ENCODE measurements at places on chromosomes 1 and 21. TPM values are rescaled to one million over a fixed set of nuclear protein-coding genes. Genes with fewer than 3 reads are reported as not detected.

DNA sequence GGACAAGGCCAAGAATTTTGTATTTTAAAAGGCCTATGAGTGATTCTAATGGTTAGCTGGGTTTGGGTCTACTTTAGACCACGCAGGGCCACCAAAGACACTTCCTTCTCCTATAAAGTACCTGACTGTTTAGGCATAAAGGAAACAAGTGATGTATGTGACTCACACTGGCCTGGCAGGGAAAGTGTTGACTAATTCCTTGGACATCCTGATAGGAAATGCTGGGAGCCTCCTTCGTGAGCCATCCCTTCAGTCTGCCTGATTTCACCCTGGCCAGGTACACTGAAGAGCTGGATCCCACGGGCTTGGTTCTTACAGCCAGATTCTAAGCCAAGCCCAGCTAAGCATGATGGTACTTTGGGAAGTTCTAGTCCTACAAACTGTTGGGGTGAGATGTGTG is 100.5 kb upstream of the HMGB4 start:
- DNase-seq, result no peak

GRCh38 chr1:226199971-226200370 is 13.4 kb upstream of the ACBD3 start:
- DNase-seq, result no peak

DNA sequence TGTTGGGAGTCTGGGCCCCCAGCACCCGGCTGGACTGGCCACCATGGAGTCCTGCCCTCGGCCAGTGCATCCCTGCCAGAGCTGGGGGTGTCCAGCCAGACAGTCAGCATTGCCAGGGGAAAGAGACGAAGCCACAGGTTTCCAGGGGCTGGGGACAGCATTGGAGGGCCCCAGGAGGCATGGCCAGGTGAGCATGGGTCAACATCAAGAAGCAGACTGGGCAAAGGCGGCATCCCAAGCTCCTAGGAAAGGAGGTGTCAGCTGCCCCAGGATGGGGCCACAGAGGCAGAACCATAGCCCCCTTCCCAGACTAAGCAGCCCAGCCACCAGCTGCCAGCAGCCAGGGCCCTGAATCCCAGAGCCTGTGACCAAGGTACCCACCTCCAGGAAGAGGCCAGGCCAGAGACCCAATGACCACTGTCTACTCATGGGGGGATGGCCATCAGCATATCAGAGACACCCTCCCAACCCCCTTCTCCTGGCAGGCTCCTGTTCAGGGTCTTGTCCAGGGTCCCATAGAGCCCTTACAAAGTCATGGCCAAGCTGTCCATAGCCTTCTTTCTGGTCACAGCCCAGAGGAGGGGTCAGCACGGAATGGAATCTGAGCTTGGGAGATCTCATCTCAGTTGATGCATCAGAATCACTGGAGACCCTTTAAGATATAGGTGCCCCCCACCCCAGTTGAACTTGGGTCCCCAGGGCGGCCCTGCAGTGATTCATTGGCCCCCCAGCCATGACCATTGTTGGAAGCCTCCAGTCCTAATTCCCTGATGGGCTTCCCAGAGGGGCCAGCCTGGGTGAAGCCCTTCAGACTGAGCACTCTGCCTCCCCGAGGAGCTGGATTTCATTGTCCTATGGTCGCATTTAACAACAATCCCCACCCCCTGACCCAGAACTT is 32.5 kb downstream of the WNT3A start:
- no peak for DNase-seq

DNA sequence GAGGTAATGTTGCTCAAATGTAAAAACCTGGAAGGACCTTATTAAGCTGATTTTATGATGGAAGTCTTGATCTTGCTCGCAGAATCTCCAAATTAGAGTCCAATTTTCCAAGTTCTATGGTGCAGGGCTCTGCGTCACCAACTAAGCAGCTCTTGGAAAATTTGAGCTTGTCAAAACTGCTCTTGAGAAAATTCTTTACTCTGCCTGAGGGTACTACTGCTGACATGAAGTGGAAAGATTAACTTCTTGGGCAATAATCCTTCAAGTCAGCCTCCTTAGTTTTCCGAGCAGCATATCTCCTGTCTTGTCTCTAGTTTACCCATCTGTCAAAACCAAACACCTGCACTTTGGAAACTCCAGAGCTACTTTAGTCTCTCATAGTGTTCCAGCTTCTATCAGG is 293.7 kb downstream of the KCTD3 start:
- no peak for DNase-seq

DNA sequence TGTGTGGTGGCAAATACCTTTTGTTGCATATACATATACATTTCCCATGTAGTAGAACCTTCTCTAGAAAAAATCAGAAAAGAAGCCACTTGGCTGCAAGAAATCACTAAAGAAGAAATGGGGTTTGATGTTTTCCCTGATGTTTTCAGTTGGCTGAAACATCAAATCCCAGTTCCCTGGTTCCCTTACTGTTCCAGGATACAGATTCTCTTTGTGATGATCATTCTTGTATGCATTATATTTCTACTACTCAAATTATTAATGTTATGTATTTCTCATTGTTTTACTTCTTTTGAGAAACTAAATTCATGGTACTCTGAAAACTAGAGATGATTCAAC is 7.6 kb downstream of the RNU1-2 start:
- DNase-seq, result no peak

GRCh38 chr1:66938613-66939012 is 13.8 kb downstream of the MIER1 start:
- no peak for DNase-seq

DNA sequence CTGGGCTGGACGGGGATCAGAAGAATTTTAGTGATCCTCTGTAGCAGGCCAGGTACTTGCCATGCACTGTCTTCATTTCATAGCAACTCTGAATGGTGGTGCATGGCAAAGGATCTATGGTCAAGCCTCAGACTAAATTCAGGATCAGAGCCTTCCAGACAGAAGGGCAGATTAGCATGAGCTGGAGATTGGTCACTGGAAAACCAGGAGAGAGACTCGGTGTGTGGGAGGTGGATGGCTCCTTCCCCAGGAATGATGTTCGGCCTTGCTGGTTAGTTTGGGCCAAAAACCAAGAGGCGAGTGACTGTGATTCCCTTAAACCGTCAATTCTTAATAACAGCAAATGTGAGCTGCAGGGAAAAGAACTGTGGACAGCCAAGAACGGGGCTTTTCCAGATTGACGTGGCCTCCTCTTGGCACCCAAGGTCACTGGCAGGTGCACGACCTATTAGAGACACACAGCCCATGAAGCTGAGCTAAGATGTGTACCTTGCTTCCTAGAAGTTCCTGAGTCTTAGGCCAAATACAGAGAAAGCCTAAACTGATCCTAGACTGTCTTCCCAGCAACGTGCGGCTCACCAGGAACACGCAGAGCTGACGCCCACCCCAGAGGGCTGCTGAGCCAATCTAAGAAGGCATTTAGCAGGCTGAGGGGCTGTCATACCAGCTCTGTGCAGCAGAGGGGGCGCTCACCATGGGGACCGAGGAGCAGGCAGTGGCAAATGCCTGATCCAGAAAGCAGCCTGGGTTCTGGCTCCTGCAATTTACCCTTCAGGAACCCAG is 18.5 kb downstream of the ALDH4A1 start:
- DNase-seq, result no peak

DNA sequence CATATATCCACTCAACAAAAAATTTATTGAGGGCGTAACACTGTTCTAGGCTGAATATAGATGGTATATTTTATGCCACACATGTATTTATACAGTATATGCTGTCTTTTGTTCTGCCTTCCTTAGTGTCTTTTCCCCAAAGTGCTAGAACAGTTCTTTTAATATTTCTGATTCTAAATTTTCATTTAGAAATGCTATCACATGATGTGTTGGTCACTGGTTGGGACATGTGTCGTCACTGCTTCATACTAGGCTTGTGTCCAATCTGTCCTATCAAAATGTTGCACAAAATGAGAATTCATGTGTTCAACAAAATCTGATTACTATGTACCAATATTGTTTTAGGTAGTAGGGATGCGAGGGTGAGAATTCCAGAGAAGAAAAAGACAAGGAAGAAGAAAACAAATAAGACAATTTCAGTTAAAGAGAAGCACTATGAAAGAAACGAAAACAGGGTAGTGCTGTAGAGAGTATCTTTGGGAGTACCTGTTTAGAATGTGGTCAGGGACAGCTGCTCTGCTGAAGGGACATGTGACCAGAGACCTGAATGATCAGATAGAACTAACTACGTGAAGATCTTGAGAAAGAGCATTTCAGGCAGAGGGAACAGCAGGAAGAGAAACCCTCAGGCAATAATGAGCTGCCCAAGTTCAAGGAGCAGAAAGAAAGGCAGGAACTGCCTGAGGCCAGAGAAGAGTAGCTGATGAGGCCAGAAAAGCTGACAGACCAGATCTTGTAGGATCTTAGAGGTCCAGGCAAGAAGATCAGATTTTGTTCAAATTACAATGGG is 1.3 kb downstream of the KMO start:
- DNase-seq, result no peak

DNA sequence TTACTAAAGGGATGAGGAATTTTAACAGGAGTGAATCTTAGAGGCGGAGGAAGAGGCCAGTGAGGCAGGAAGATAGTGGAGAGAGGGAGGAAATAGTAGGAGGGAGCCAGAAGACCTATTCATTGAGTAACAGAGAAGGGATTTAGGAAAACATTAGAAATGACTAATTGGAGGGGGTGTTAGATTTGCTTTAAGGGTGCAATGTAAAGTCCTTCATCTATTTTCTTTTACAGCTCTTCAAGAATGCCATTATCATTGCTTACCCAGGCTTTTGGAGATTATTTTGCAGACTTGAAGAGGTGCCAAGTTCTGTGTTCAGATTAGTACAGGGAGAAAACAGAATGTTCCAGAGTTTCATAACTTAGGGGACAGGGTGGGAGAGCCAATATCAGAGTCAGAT is 33.8 kb downstream of the OR10J1 start:
- peak; percentile 36 for DNase-seq

The MXRA8 gene
- 25.8 TPM for total RNA-seq

The CFAP141 gene
- total RNA-seq, result not detected

The PCSK9 gene
- 2.6 TPM for total RNA-seq

The LCE3D gene
- not detected for total RNA-seq

Data from glomerular endothelial cell (primary cell).